ENCODE measurements at places on chromosomes 5 and 9.
A peak's percentile ranks its signal among the peaks of the same experiment; 100 is the strongest.

GRCh38 chr9:17938035-17938655 lies 359.3 kb downstream of the SH3GL2 start:
- DNase-seq: no peak

- DNase-seq: no peak
Observed at GRCh38 chr9:21592063-21592338, 109.9 kb upstream of the IFNE start.

GRCh38 chr5:112921026-112921832 lies 798 bp downstream of the REEP5 start:
- DNase-seq: peak; percentile 34

GRCh38 chr5:80357671-80358070 lies 37.9 kb downstream of the SPZ1 start:
- DNase-seq: no peak

DNA sequence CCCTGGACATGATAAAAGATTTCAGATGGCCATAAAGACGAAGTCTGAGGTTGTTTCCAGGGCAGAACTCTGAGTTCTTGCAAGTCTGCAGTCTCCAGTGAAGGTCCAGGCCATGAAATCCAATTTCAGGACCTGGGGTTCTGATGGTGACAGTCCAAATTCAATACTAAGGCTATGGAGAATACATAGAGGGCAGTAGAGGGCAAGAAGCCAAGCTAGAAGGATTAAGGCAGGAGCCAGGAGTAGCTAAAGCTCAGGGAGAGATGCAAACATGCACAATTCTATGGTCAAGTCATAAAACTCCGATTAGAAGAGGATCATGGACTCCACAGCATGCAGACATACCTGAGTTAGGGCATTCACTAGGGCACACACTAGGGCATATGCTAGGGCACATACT lies 11.4 kb downstream of the SLIT3 start:
- DNase-seq: no peak

- DNase-seq: no peak
Observed at GRCh38 chr9:90070469-90070868, 465.7 kb downstream of the GADD45G start.

DNA sequence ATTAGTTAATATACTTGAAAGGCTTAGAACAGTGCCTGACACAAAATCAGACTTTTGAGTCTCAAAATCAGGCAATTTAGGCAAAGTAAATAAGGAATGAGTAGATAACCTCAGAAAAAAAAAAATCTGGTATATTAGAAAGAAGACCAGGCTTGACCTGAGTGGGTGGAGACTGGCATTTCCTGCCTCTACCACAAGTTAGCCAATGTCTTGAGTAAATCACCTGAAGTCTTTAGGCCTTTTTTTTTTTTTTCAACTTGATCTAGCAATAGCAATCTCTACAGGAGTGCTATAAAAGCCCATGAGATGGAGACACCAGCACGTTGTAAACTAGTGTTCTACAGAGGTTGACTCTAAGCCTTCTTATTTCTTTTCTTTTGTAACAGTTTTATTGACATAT lies 104.2 kb upstream of the RASEF start:
- DNase-seq: no peak

DNA sequence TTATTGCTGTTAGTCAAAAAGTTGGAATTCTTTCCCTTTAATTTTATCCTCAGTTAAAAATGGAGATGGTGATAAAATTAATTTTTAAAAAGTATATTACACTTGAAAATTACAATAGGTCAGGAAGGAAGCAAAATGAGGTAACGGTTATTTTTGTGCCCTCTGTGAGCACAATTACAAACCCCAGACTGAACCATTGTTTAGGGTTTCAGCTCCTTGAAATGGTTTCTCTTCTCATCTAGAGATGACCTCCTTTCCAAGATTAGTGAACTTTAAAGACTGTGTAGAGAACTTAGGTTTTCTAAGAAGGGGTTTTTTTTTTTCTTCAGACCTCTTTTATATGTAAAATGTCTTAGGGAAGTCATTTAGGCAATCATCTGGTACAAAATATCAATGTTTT lies 126.2 kb upstream of the CHD1 start:
- no peak for DNase-seq

DNA sequence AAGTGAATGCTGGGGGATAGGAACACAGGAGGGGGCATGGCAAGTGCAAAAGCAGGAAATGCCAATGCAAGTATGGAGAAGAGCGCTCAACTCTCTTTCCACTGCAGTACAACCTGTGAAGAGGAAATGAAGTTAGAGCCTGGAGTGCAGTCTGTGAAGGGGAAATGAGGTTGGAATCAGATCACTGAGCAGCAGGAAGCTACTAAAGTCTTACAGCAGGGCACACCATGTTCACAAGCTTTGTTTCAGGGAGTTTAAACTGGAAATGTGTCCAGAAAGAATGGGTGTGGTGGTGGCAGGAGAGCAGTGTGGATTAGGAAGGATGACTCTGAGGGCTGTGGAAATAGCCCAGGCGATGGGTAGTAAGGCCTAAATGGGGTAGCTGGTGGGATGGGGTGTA lies 15.4 kb downstream of the ARHGEF37 start:
- no peak for DNase-seq

DNA sequence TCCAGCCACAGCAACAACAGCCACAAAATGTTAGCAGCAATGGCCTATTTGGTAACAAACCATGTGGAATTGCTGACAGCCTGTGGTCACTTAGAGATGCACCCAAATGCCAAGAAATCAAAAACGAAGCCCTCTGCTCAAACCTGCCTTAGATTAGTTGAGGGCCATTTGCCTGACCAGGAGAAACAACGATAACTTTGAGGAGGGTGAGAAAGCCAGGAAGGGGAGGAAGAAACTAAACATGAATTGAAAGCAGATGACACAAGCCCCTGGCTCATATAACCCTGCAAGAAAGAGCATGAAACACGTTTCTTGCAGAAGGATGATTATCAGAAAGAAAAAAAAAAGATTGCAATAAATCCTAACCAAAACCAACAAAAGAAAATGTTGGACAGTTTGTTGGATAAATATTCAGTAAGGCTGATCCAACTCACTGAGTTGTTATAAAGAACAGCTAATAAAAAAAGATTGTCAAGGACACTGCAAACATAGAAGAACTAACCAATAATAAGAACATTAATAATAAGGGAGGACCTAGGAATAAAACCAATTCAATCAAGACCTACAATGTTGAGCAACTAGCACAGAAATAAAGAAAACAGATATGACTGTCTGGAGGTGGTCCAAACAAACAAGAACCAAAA lies 140.5 kb upstream of the SLC30A5 start:
- no peak for DNase-seq

DNA sequence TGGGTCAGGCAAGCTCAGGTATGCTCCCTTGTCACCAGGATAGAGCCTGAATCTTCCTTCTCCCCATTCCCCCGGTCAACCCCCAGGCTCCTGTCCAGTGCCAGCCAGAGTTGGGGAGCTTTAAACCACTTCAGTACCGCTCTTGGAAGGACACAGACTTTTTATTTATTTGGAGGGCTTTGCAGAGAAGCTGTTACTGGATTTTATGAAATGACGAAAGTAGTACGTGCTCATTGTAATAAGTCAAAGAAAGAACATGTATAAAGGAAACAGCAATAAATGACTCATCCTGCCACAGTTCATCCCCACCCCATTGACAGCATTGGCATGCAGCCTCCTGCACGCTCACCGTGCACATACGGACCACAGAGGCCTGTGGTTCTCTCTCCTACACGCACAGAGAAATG lies 230.3 kb downstream of the AUH start:
- DNase-seq: no peak

DNA sequence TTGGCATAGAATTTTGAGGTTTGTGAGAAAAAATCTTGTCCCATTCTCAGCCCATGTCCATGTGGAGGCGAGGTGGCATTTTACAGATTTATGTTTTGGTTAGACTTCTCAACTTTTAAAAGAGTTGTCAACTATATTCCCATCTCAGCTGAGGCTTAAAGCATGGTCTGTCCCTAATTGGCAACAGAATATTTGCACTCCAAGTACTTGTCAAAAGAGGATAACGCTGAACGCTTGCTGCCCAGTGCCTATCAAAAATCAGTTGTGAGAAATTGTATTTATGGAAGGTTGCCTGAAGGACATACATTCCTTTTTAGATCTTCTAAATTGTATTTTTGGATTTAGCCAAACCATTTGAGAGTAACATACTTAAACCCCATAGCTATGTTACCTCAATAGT lies 202.0 kb downstream of the SLF1 start:
- no peak for DNase-seq

- DNase-seq: no peak
Observed at GRCh38 chr5:39394946-39395345, 29.8 kb downstream of the DAB2 start.

GRCh38 chr5:1520791-1521453 lies 2.8 kb downstream of the LPCAT1 start:
- DNase-seq: peak; percentile 55

DNA sequence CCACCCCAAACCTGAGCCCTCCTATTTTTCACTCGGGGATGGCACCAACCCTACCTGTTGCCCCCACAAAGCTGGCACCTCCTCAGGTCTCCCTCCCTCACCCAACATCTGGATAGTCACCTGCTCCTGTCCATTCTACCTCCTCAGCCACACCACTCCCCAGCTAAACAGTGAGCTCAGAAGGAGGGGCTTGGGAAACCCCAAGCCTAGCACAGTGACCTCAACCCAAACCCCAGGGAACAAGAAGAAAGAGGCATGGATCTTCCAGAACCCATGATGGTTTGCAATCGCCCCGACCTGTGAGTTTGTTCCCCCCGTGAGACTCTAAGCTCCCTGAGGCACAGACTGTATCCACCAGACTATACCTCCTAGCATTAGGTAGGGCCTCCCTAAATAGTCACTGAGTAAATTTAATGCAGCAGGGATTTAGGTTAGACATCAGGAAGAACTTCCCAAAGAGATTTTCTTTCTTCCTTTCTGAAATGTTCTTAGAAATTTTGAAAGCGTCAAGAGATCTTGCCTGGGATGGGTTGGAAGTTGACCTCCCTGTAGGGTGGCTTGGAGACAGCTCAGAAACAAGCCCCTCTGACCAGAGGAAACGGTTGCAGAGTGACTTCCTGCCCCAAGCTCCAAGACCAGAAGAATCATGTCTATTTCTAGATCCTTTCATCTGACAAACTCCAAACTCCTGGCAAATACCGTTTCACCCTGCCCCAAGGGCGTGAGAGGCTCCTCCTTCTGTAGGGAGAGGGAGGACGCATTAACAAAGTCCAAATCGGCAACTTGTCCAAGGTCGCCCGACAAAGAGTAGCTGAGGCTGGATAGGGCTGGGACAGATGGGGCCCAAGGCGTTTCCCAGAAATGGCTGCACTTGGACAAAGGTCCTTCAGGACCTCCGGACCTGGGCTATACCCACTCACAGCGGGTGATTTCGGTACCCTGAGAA lies 4.1 kb downstream of the FIBCD1 start:
- DNase-seq: no peak

GRCh38 chr5:149855366-149855765 lies 89.2 kb downstream of the PDE6A start:
- no peak for DNase-seq

All from D721Med (cell line).